ENCODE measurements at places on chromosomes 5 and 9.

DNA sequence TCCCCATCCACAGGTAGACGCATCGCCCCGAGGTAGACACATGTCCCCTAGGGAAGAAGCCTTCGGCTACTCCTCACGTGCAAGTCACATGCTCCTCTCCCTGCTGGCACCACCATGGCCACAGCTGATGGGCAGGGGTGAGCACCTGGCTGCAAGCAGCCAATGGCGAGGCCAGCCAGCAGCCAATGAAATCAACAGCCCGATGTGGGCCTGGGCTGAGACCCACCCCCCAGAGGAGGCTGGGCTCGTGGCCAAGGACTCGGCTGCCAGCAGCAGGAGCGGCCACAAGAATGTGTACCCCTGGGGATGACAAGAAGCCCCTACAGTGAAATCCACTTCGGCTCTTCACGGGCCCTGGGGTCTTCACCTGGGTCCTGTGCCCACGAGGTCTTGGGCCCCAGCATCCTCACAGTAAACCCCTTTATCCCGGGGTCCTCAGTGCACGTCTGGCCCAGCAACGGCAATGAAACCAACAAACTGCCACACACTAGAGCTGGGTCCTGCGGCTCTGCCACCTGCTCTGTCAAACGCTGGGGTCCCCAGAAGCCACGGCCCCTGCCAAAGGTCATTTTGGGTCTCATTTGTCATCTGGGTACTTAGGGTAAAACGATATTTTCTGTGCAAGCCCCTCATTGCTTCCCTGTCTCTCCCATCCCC is 22.1 kb upstream of the PTGES start:
- DNase-seq = no peak

- DNase-seq = no peak
Observed at GRCh38 chr5:145450286-145450885, 384.8 kb downstream of the PRELID2 start.

DNA sequence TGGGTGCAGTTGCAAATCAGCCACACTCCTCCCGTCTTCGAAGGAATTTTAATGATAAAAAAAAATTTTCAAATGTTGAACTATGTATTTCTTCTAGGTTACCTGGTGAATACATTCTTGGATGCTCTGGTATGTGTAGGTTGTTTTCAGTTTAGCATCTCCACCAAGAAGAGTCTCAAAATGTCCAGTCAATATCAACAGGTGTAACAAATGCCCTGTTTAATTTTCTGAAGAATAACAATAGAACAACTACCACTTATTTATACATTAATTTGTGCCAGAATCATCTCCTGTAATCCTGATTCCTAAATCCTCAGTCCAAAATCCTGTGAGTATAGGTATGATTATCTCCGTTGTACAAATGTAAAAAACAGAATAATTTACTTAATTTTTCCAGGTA is 67.8 kb downstream of the EBF1 start:
- DNase-seq = no peak

DNA sequence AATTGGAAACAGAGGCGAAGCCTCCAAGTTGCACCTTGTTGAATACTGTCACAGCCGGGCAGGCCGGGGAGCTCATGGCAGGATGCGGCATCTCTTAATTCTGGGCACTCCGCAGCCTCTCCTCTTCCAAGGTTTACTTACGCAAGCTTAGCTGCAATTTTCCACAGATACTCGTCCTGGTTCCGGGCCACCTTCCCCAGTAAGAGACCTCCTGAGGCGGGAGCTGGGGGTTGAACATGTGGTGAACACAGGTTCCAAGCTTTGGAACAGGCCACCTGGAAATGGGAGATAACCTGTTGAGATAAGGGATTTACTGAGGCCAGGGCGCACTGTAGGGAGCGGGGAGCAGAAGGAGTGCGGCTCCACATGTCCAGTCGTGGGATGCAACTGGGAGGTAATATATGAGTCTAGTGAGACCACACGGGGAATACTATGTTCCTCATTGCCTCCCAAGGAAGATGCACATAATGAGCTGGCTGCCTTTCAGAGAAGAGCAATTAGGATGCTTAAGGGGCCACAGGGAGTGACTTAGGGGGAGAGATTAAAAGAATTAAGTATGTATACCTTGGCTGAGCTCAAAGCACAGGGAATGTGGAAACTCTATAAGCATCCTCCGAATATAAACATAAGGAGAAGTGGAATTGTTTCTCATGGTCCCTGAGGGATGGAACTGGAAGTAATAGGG is 335.2 kb downstream of the CWC27 start:
- no peak for DNase-seq

GRCh38 chr9:126773004-126773607 is 31.7 kb upstream of the ZBTB43 start:
- peak; percentile 32 for DNase-seq

- peak; percentile 49 for DNase-seq
Observed at GRCh38 chr5:173451031-173451430, 122.8 kb upstream of the STC2 start.

GRCh38 chr9:92971776-92972175 is 24.5 kb downstream of the FGD3 start:
- no peak for DNase-seq

DNA sequence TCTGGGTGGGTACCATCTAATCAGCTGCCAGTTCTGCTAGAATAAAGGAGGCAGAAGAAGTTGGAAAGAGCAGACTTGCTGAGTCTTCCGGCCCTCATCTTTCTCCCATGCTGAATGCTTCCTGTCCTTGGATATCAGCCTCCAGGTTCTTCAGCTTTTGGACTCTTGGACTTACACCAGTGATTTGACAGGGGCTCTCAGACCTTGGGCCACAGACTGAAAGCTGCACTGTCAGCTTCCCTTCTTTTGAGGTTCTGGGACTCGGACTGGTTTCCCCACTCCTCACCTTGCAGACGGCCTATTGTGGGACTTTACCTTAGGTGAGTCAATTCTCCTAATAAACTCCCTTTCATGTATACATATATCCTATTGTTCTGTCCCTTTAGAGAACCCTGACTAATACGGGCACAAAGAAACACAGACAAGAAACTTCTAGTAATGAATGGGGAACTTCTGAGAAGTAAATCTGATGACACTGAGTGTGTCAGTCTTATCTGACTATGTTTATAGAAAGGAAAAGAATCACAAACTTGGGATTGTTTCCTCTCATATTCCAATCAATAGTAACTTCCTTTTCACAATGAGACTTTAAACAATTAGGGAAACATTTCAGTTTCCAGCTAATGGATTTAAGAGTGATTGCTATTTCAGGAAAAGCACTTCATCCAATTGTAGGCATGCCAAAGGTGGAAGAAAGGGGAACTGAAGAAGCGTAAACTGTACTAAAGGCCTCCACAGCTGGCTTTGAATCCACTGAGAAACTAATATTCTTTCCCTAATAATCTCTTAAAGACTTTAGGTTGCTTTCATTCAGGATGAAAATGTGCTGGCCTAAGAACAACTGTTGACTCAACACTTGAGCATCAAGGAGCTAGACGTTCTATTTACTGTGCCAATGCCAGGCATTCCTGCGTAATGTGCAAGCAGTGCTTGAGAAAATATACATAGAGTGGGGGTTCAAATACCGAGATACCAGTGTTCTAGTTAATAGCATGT is 127.9 kb upstream of the PTGER4 start:
- peak; percentile 15 for DNase-seq

GRCh38 chr5:116719106-116719505 is 144.5 kb upstream of the SEMA6A start:
- no peak for DNase-seq

DNA sequence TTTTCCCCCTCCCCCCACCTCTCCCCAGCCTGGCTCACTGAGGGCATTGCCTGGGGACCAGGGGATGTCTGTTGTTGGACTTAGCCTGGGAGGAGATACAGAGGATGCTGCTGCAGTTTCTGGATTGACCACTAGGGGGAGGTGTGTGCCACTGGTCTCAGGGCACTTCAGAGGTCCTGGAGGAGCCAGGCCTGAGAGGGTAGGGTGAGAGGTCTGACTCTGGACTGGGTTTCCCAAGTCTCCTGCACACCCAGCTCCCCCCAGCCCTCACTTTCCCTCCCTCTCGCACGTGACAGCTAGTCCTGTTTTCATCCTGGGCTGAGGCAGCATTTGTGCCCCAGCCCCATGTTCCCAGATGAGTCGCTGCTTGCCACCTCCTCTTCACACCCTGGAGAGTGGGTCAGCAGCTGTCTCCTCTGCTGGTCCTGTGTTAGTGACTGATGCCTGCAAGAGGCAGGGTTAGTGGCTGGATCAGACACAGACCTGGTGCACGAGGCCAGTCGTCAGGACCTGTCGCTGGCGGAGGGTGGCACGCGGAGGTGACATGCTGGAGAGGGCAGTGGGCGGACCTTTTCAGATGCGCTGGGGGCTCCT is 4.4 kb downstream of the IL3 start:
- peak; percentile 52 for DNase-seq

GRCh38 chr5:159309689-159310433 is 20.4 kb downstream of the IL12B start:
- DNase-seq = no peak

DNA sequence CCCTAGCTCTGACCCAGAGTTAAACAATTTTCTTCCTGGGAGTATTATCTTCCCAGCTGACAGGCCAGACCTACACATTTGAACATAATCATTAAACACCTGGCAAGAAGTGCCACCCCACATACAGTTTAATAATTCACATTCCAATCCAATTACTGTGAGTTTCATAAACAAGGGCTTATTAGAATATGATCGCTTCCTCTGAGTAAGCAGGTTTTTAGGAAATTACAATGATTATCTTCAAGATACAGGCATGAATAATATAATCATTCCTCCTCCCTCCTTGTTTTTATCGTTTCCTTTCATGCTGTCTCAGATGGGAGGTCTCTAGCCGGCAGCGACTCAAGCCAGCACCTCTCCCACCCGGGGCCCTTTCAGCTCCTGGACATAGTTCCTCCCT is 15.8 kb upstream of the KIF4B start:
- no peak for DNase-seq

- DNase-seq = peak; percentile 96
Observed at GRCh38 chr9:124222918-124223720, 34.6 kb upstream of the NEK6 start.

GRCh38 chr5:93593476-93594131 is 10.6 kb downstream of the NR2F1 start:
- no peak for DNase-seq

GRCh38 chr5:160835376-160835775 is 16.6 kb downstream of the ATP10B start:
- DNase-seq = no peak
